ENCODE measurements at places on chromosomes 1 and 21. TPM values are rescaled to one million over a fixed set of nuclear protein-coding genes. Genes with fewer than 3 reads are reported as not detected.
A peak's percentile ranks its signal among the peaks of the same experiment; 100 is the strongest.

NES gene
- total RNA-seq: 171 TPM

MIXL1 gene
- total RNA-seq: not detected

PLA2G5 gene
- 49.2 TPM for total RNA-seq

GJA9 gene
- total RNA-seq: not detected

DNA sequence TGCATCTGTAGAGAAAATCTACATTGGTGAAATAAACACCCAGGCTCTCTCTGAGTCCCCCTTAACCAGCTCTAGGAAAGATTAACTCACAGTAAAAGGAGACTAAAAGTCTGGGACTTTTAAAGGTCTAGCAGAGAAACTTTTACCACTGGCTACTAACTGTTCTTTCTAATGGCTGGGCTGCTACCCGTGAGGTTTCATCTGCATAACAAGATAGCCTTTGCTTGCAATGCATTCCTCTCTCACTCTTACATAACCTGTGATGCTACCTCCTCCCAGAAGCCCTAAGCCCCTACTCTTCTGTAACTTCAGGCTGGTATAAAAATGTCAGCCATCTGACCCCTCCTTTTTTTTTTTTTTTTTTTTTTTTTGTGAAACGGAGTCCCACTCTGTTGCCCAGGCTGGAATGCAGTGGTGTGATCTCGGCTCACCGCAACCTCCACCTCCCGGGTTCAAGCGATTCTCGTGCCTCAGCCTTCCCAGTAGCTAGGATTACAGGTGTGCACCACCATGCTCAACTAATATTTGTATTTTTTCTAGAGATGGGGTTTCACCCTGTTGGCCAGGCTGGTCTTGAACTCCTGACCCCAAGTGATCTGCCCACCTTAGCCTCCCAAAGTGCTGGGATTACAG, 344.2 kb downstream of the RGS7 start:
- H3K4me3 ChIP-seq: no peak overlapping the region
- DNase-seq: no peak
- H3K27me3 ChIP-seq: no peaks in the 10 kb centered on the region

- H3K27me3 ChIP-seq: peaks cover 33% of the 10 kb centered on the region
- no peak overlapping the region for H3K27ac ChIP-seq
- no peaks in the 10 kb centered on the region for H3K4me1 ChIP-seq
- H3K4me3 ChIP-seq: no peak overlapping the region
- no peaks in the 10 kb centered on the region for H3K36me3 ChIP-seq
Observed at GRCh38 chr1:202264726-202265125, 71.1 kb downstream of the LGR6 start.

GRCh38 chr1:31020007-31020790, 45.3 kb downstream of the PUM1 start:
- H3K36me3 ChIP-seq: peaks cover 20% of the 10 kb centered on the region
- no peaks in the 10 kb centered on the region for H3K27me3 ChIP-seq
- H3K4me1 ChIP-seq: peaks cover 47% of the 10 kb centered on the region
- DNase-seq: no peak

- no peak for DNase-seq
- H3K4me3 ChIP-seq: no peak overlapping the region
- H3K4me1 ChIP-seq: no peaks in the 10 kb centered on the region
- H3K36me3 ChIP-seq: no peaks in the 10 kb centered on the region
- H3K27me3 ChIP-seq: no peaks in the 10 kb centered on the region
Observed at GRCh38 chr1:223227486-223228196, 84.6 kb upstream of the TLR5 start.

GRCh38 chr1:205791568-205792180, 16.4 kb upstream of the RAB29 start:
- H3K36me3 ChIP-seq: peaks cover 6% of the 10 kb centered on the region
- H3K4me3 ChIP-seq: no peak overlapping the region
- no peaks in the 10 kb centered on the region for H3K27me3 ChIP-seq
- H3K4me1 ChIP-seq: peaks cover 32% of the 10 kb centered on the region

DNA sequence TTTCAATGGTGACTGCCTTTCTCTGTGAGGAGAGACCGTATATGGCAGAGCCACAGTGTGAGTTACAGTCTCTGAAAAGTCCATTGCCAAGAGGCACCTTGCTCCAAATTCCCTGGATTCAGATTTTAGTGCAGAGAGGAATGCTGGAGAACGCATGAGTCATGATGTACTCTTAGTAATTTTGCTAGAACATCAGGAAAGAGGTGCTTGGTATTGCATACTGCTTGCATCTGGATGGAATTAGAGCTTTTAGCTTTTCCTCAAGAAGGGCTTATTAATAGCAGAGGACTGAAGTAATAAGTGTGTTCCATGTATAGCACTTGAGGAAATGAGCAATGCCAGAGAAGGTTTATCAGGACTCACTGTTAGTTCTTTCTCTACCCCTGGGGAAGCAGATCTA, 40.5 kb upstream of the AKT3 start:
- DNase-seq: no peak
- no peak overlapping the region for H3K27ac ChIP-seq
- no peaks in the 10 kb centered on the region for H3K4me1 ChIP-seq
- no peak overlapping the region for H3K4me3 ChIP-seq
- H3K27me3 ChIP-seq: no peaks in the 10 kb centered on the region

DNA sequence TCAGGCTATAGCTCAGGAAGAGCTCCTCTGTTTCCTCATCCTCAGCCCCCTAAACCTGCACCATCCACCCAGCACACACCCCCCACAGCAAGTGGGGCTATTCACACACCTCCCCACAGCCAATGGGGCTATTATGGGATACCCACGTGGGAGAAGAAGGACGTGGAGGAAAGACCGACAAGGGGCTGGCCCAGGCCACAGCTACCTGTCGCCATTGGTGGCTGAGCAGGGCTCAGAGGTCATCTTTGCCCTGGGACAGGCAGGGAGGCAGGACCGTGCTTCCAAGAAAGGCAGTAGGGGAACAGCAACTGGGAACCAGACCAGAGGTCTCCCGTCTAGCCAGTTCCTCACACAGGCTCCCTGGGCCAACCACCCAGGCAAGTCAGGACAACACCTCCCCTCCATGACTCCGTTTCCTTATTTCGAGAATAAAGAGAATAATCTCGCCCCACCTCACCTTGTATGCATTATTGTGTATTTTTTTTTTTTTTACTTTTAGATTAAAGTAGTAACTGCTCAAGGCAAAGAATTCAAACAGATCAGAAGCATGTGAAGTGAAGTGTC, 92.3 kb upstream of the TARDBP start:
- no peak for DNase-seq
- H3K4me3 ChIP-seq: no peak overlapping the region
- H3K27me3 ChIP-seq: peaks cover 12% of the 10 kb centered on the region

- H3K27me3 ChIP-seq: no peaks in the 10 kb centered on the region
- H3K4me1 ChIP-seq: no peaks in the 10 kb centered on the region
- no peak for DNase-seq
- H3K36me3 ChIP-seq: no peaks in the 10 kb centered on the region
- H3K4me3 ChIP-seq: no peak overlapping the region
Observed at GRCh38 chr1:199522936-199523335, 504.6 kb upstream of the NR5A2 start.

GRCh38 chr1:3904843-3905185, 4.7 kb upstream of the C1orf174 start:
- no peaks in the 10 kb centered on the region for H3K36me3 ChIP-seq
- no peaks in the 10 kb centered on the region for H3K27me3 ChIP-seq
- H3K27ac ChIP-seq: no peak overlapping the region
- H3K4me1 ChIP-seq: peaks cover 5% of the 10 kb centered on the region
- no peak for DNase-seq

- H3K27ac ChIP-seq: no peak overlapping the region
- H3K4me1 ChIP-seq: no peaks in the 10 kb centered on the region
- no peaks in the 10 kb centered on the region for H3K27me3 ChIP-seq
- no peak for DNase-seq
- H3K36me3 ChIP-seq: no peaks in the 10 kb centered on the region
- H3K4me3 ChIP-seq: no peak overlapping the region
Observed at GRCh38 chr1:167210966-167211674, 9.6 kb upstream of the POU2F1 start.

- no peak for DNase-seq
- H3K27ac ChIP-seq: no peak overlapping the region
- no peak overlapping the region for H3K4me3 ChIP-seq
- no peaks in the 10 kb centered on the region for H3K4me1 ChIP-seq
Observed at GRCh38 chr1:41810446-41810845, 108.3 kb downstream of the HIVEP3 start.

- DNase-seq: no peak
- no peaks in the 10 kb centered on the region for H3K4me1 ChIP-seq
- H3K36me3 ChIP-seq: no peaks in the 10 kb centered on the region
- no peak overlapping the region for H3K27ac ChIP-seq
Observed at GRCh38 chr1:14782741-14783591, 184.5 kb downstream of the KAZN start.

GRCh38 chr1:205579711-205580110, 52.1 kb downstream of the ELK4 start:
- H3K36me3 ChIP-seq: no peaks in the 10 kb centered on the region
- no peak overlapping the region for H3K27ac ChIP-seq
- DNase-seq: no peak
- H3K4me1 ChIP-seq: peaks cover 23% of the 10 kb centered on the region
- peaks cover 5% of the 10 kb centered on the region for H3K27me3 ChIP-seq

DNA sequence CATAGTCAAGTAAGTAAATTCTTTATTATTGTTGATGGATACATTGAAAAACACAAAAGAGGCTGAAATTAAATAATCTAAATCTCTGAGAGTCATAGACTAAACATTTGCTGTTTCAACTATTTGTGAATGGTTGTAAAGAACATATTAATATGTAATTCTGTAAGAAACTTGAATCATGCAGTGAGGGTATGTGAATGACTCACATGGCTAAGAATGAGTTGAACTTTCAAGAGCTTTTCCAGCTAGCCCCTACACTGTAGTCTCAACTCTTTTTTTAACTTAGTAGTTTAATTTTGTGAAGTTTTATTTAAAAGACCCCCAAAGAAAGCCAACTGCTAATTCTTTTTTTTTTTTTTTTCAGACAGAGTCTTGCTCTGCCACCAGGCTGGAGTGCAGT, 588.1 kb downstream of the DPYD start:
- H3K4me3 ChIP-seq: no peak overlapping the region
- no peaks in the 10 kb centered on the region for H3K36me3 ChIP-seq

DNA sequence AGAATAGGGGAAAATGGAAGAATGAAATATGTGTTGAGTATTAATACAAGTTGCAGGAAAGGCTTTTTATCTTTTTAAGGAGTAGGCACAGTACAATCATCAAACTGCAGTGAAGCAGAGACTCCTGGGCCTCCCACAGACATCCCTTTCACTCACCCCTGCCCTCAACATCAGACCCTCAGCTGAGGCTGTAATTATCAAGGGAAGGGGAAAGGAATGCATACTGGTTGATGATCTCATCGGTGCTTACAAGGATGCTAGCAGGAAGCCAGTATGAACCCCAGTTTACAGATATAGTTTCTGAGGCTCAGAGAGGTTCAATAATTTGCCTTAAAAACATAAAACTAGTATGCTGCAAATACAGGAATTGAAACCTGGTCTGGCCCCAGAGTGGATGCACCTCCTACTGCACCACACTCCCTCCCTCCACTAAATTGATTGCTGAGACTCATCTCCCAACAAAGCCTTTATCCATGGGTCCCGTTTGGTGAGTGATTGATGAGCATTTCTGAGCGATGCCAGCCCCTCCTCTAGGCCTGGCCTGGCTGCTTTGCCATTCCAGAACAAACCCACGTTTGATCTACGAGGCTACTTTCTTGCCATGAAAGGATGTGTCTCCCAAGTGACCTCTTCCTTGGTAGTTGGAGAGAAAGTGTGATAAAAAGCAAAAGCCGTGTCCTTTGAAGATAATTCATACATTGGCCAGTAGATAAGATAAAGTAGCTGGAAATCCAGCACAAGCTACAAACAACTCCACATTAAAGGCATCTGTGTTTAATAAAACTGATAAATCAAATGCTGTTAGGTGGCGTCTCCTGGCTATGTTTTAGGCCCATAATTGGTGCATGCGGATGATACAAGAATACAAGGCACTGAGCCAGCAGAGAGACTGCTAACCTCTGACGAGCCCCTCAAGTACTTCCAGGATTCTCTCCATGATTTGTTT, 233.9 kb upstream of the CAMK1G start:
- no peaks in the 10 kb centered on the region for H3K27me3 ChIP-seq
- no peak overlapping the region for H3K27ac ChIP-seq
- H3K36me3 ChIP-seq: no peaks in the 10 kb centered on the region
- no peak overlapping the region for H3K4me3 ChIP-seq
- no peak for DNase-seq

GRCh38 chr1:63643517-63643916, 50.3 kb downstream of the PGM1 start:
- H3K4me1 ChIP-seq: peaks cover 7% of the 10 kb centered on the region
- H3K36me3 ChIP-seq: peaks cover 37% of the 10 kb centered on the region
- H3K27me3 ChIP-seq: no peaks in the 10 kb centered on the region
- H3K4me3 ChIP-seq: no peak overlapping the region

DNA sequence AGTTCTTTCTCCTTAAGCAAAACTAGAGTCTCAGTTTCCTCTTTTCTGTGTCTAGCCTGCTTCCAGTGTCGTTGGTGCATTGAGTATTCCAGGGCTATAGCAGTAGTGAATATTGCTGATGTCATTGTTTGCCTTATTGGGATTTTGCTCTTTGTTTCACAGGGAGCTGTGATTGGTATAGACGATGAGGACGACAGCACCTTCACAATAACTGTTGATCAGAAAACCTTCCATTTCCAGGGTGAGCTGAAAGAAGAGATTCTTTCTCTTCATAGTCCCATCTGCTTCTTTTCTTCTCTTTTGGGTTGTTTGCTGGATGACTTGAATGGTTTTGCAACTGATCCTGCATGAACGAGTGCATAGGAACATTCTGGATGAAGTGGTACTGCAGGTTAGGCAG, 52.4 kb downstream of the OSBPL9 start:
- H3K27me3 ChIP-seq: no peaks in the 10 kb centered on the region
- H3K36me3 ChIP-seq: no peaks in the 10 kb centered on the region
- H3K27ac ChIP-seq: no peak overlapping the region
- DNase-seq: no peak

DNA sequence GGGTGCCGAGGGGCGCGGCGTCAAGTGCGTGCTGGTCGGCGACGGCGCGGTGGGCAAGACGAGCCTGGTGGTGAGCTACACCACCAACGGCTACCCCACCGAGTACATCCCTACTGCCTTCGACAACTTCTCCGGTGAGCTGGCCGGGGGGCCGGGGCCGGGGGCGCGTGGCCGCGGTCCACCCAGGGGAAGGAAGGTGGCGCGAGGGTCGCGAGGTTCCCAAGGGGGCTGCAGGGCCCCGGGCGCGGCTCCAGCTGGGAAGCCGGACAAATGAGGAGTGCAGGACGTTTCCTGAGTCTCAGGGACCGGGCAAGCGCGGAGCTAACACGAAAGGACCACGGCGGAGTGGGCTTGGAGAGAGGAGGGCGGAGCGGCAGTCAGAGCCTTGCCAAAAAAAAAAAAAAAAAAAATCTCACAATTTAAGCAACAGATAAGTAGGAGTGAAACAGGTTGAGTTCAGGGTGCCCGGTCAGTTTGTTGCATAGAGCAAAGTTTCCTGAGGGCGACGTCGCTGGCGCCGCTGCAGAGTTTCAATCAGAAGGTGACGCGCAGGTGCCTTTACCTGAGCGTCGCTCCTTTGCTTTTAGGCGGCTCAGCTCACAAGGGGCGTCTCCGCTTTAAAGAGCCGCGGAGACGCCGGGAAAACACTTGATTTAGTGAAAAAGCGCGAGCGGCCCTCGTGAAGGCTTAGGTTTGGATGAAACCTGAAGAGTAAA, 750 bp downstream of the RHOU start:
- H3K27ac ChIP-seq: peak overlapping the region; percentile 79
- H3K27me3 ChIP-seq: no peaks in the 10 kb centered on the region
- DNase-seq: peak; percentile 56
- H3K4me3 ChIP-seq: peak overlapping the region; percentile 89

Measured in heart right ventricle (tissue), 16 donors.